ENCODE measurements at places on chromosomes 7 and 10.

DNA sequence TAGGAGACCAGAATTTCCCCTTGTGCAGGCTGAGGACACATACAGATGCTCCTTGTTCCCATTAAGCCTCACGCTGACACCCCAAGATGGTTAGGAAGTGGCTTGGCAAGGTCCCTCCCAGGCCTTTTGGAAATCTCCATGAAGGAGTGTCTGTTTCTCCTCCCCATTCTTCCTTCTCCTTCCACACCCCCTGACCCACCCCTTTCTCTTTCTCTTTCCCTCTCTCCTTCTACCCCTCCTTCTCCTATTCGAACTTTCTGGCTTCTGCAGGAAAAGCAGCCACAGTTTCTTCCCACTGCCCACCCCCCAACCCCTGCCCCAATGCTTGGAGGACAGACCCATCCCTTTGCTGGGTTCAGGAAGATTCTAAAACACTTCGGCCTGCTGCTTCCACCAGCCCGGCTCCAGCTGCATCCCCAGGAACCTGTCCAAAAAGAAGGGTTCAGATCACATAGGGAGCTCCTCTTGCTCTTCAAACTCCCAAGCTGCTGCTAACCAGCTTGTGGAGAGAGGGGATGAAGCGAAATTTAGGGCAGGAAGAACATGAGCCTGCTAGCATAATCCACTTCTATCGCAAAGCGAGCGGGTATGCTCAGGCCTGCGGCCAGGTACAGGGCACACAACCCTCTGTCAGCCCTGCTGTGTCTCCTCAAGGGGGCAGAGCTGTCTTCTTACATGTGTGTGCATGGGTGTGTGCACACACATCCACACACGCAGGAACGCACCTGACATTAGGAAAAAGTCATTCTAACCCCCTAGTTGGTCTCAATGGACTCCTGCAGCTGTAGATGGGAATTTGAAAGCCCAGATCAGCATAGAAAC is 80.4 kb downstream of the PPP1R3C start:
- peak; percentile 17 for DNase-seq

DNA sequence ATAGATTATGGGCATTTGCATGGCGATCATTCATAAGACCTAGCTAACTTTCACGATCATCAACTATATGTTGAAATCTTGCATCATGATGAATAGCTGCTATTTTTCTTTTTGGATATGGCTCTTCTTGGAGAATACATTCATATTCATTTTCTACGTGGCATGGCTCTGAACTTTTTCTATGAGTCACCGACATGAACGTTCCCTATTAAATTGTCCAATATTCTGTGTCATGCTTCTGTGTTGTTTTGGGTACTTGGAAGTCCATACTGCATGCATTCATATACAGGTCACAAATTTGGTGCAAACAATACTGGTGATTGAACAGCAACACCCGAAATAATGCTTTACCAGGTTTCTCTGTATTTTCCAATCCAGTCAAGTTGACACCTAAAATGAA is 37.9 kb upstream of the ANKRD1 start:
- DNase-seq, result no peak

GRCh38 chr10:112208292-112208691 is 24.7 kb upstream of the GPAM start:
- DNase-seq, result peak; percentile 73

GRCh38 chr7:81036057-81036456 is 117.2 kb upstream of the SEMA3C start:
- peak; percentile 26 for DNase-seq

- no peak for DNase-seq
Observed at GRCh38 chr10:126073606-126074005, 177.2 kb downstream of the FANK1 start.

GRCh38 chr10:45151467-45152214 is 150.9 kb downstream of the ZNF22 start:
- no peak for DNase-seq

DNA sequence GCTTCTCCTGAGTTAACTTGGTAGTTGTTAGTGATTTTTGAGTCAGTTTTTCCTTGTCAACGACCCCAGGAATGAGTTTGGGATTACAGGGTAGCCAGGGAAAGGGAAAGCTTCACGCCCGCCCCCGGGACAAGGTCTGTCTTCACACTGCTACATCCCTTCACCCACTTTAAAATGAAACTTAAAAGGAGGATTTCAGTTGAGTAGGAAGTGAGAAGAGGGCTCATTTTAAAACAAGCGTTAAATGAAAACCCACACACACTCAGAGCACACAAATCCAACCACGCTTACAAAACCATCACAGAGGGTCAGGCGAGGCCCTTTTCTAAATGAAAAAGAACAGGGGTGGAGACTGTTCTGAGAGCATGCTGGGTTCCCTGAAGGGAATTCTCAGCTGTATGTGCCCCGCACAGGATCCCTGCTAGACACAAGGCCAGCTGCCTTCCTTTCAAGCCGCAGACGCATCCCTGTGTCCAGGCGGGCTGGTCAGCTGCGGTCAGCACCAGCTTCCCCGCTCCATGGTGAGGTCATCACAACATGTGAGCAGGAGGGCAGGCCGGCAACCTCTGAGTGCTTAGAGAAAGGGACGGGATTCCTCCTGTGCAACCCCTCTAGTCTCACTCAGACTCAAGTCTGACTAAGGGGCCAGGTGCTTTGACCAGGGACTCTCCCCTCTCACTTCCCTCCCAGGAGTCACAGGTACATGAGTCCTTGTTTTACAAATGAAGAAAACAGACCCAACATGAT is 111.8 kb downstream of the EGFR start:
- DNase-seq, result peak; percentile 89

Data from astrocyte of the hippocampus (primary cell).